ENCODE measurements at places on chromosomes 6 and 20.

DNA sequence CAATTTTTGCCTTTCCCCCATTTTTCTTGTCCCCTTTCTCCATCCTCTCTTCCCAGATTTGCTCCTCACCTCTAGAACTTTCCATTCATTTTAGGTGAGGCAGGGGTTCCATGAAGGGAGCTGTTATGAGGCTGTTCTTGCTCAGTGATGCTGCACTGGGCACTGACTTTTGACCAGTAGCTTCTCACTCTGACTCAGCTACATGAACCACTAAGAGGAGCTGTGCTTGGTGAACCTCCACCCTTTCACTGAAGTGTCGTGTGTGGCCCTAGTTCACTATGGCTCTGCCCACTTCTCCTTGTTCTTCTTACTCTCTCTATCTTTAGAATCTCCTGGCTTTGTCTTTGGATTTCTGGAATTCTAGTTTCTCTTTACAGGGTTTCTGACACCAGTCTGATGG lies 307.1 kb upstream of the RNF24 start:
- no peak for DNase-seq

DNA sequence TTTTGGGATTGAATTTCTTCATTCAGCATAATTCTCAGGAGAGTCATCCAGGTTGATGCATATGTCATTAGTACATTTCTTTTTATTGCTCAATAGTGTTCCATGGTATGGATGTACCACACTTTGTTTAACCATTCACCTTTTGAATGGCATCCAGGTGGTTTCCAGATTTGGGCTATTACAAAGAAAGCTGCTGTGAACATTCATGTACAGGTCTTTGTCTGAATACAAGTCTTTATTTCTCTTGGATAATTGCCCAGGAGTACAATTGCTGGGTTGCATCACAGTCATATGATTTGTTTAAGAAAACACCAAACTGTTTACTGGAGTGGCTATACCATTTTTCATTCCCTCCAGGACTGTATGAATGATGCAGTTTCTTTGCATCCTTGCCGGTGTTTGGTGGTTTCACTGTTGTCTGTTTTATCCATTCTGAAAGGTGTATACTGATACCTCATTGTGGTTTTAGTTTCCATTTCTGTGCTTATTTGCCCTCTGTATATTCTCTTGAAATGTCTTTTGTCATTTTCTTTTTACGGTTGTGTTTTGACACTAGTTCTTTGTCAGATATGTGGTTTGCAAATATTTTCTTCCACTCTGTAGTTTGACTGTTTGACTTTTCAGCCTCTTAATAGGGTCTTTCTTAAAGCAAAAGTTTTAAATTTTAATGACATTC lies 8.8 kb downstream of the CDKAL1 start:
- DNase-seq: peak; percentile 97

- no peak for DNase-seq
These were observed 15.4 kb upstream of the DYNLRB1 start for GRCh38 chr20:34500823-34501222.

DNA sequence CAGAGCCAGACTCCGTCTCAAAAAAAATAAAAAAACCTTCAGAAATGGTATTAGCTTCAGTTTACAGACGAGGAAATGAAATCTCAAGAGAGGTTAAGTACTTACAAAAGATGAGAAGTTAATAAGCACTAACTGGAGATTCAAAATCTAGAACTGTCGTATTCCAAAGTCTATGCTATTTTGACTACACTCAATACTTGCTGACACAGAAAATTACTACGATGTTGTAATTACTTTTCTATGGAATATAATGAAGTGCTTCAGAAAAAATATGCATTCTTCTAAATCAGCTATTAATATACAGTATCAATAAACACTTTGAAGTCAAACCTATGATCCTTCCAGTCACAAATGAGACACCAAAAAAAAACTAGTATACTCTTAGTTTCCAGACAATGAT lies 12.2 kb downstream of the REPS1 start:
- DNase-seq: no peak

DNA sequence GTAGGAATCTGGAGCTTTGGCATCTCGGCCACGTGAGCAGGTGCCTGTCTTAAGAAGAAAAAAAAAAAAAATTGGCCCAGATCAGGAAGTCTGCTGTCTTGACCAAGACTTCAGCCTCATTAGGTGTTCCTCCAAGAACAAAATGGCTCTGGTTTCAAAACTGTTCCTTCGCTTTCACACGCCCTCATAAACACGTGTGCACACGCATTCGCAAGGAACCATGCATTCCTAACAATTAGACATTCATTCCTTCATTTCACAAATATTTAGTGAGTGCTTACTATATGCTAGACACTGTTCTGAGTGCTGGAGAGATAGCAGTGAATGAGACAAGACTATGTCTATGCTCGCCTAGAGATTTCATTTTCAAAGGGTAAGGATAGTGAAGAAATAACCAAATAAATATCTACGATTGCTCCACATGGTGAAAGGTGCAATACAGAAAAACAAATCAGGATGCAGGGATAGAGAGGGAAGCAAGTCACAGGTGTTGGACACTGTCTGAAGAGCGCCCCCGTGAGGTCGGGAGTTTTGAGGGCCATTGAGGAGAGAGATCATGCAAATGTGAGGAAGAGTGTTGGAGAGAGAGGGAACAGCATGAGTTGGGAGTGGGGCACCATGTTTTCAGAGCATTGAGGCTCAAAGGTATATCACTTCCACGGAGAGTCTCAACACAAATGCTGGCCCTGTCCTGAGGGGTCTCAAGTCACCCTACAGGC lies 53.3 kb downstream of the CCDC170 start:
- no peak for DNase-seq

GRCh38 chr20:50280851-50281655 lies 90.4 kb downstream of the CEBPB start:
- no peak for DNase-seq

DNA sequence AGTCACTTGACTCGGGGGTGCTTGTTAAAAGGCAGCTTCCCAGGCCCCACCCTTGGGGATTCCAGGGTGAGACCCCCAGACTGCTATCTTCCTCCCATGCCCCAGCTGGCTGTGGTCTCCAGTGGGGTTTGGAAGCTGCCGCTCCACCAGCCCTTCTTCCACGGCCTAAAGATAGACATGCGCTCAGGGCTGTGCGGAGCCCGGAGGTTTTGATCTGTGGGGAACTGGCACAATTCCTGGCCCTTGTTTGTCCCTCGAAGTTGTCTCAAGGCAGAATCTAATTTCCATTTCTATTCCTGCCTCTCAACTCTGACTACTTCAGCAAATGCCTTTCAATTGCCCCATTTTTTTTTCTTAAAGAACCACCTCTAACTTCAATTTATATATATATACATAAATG lies 120.7 kb upstream of the SRSF6 start:
- no peak for DNase-seq

DNA sequence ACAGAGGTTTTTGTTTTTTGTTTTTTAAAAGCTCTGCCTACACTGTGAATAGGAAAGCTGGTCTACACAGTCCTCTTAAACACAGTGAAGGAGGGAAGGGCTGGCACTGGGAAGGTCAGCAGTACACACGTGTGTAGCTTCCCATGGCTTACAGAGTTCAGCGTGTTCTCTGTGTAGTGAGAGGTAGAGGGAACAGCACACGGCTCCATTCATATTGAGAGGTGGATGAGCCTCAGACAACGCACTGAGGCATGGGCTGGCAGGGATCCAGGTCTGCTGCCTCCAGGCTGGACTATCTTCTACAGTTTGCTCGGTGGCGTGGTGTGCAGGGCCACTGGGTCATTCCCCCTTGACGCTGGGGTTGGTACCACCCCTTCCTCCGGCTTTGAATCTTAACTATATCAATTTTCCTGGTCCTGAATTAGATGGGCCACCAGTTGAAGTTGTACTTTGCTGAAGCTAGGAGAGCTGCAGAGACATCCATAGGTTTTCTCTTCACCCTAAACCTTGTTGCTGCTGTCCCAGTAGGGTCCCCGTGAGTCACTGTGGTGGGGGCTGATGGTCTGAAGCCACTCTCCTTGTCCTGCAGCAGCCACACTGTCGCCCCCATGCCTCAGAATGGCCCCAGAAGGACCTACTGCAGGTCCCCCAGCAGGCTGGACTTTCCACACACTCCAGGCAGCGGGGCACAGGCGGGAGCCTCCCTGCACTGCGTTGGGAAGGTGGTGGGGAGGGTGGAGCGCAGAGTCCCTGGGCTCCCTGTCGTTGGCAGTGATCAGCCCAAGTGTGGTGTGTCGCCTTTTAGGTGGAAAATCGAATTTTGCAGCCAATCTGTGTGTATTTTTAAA lies 2.0 kb downstream of the ARFGAP1 start:
- peak; percentile 28 for DNase-seq

DNA sequence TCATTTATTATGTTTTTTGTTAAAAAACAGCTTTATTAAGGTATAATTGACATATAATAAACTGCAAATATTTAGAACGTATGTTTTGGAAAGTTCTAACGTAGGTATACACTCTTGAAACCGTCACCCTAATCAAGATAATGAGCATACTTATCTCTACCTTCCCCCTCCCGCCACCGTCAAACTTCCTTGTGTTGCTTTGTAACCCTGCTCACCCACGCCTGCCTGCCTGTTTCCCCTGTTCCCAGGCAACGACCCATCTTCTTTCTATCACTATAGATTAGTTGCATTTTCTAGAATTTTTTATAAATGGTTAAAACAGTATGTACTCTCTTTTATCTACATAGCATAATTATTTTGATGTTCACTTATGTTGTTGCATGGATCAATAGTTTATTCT lies 33.5 kb upstream of the GCLC start:
- no peak for DNase-seq

DNA sequence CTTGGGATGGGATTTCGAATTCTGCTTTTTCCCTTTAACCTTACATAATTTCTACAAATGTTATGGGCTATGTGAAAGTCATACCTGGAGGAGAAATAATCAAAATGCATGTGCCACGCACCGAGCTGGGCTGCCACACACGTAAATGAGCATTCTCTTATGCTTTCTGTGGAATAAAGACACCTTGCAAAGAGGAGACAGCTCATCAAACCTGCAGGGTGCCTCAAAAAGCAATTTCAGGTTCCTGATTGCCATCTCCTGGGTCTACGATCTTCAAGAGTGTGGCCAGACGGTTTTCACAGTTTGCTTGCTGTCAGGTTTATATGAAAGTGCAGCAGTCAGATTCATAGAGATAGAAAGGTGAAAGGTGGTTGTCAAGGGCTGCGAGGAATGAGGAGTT lies 36.6 kb downstream of the DUSP22 start:
- no peak for DNase-seq

DNA sequence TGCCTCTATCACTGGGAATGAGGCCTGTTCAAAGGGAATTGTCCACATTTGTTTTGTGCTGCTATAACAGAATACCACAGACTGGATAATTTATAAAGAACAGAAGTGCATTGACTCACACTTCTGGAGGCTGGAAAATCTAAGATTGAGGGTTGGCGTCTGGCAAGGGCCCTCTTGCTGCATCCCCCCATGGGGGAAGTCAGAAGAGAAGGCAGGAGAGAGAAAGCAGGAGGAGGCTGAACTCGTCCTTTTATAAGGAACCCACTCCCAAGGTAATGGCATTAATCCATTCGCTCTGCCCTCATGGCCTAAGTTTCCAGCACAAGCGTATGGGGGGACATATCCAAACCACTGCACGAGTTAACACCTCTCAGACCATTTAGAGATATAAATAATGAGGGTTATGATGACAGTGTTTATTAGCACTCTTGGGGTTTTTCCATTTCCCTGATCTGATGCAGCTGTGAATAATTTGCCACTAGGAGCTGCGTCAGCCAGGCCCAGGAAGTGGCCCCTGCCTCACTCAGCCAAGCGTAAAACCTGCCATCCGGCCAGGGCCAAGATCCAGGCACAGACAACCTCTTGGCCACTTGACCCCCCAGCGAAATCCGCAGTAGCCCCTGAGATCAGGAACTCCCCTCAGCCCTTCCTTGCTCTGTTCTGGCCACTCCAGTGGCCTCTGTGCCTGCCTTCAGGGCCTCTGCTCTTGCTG lies 14.2 kb upstream of the SLCO4A1 start:
- peak; percentile 34 for DNase-seq

DNA sequence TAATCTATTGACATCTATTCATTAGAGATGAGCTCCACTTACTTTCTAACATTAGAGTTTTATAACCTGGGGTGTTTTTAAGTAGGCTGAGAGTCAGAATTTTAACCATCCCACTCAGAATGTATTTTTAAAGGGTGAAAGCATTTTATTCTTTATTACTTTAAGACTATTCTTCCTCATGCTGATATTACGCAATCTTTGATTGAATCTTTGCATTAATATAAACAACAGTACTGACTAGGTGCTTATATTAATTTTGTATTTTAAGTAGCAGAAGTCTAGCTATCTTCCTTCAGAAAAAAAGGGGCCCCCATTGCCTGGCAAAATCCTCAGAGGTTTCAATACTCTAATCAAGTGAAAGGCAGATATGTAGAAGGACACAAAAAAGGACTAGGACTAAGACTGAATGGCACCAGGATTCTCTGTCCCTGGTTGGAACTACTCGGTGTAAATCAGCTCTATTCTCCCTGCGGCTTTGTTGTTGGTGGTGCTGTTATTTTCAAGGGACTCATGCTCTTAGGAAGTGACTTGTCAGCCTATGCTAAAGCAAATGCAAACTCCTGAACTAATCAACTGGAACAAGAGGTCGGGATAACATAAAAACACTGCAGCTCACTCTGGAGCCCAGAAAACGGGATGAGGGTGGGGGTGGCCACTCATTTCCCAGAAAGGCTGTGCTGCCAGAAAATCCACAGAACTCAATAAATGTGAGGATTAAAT lies 1324.4 kb downstream of the GRIK2 start:
- no peak for DNase-seq

- DNase-seq: no peak
These were observed 30.1 kb downstream of the KIF25 start for GRCh38 chr6:168027521-168027920.

DNA sequence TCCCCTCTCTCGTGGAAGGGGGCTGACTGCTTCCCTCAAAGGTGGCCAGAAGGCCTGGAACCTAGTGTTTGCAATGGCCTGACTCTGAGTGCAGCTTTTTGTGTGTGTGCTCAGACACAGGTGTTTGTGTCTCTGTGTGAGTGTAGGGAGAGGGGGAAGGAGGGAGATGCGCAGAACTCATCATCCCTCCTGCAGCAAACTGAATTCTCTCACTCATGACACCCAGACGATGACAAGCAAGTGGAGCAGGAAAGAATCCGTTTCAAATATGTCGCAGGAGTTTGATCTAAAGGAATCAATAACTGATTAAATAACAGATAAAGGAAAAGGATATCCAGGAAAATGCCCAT lies 101.4 kb downstream of the TNFAIP3 start:
- DNase-seq: no peak

DNA sequence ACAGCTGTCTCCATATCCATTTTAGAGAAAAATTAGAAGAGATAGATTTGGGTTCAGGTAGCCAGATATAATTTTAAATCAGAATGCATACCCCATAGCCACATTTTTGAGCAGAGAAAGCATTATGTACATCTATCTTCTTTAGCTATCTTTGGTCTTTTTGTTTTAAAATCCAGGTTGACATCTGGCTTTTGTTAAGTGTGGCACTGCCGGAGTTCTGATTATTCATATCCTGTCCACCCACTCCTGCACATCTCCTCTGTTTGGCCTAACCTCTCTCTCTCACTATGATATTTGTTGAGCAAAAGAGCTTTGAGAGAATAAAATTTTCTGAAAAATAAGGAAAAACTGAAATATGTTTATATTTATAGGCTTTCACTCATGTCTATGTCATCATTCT lies 189.7 kb downstream of the PACRG start:
- DNase-seq: peak; percentile 19
